Cardiac muscle cell (in vitro differentiated cells and primary cell): ENCODE measurements at places on chromosomes 2 and 18. TPM values are rescaled to one million over a fixed set of nuclear protein-coding genes. Genes with fewer than 3 reads are reported as not detected.

- peak; percentile 88 for DNase-seq
Measured at GRCh38 chr18:48410095-48410920, 1.1 kb upstream of the ZBTB7C start.

DNA sequence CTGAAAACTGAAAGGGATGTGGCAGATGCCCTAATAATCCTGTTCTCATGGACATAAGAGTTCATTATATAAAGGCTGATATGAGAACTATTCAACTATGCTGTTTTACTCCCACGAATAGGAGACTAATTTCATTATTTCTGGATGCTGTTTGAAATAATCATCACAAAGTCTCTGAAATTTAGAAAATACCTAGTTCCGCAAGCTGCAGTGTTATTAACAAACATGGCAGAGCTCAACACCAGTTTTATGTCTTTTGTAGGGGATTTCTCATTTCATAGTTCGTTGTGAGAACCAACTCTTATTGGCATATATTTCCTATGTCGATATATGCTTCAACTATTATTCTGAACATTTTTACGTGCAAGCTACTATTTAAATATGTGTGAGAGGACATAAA lies 200.3 kb upstream of the SLC8A1 start:
- no peak for DNase-seq

DNA sequence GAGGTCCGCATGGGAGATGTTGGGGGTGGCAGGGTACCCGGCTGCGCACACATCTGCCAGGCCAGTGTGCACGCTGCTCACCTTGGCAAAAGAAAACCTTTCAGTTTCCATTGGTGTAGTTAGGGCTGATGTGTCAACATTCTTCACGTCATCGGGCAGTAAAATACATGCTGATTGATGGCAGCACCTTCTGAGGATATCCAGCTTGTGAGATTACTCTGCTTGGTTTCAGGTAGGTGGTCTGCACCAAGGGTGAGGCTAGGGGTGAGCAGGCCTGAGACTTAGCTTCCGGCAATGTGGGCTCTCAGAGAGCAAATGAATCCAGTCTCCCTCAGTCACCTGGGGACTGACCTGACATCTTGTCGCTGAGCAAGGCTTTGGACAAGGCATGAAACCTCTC lies 19.3 kb upstream of the ACKR3 start:
- no peak for DNase-seq

- no peak for DNase-seq
Measured at GRCh38 chr2:22748909-22749308, 636.1 kb upstream of the KLHL29 start.

UGT1A10 gene
- polyA plus RNA-seq: not detected in 2 replicates

GRCh38 chr2:62112179-62112578 lies 83.7 kb upstream of the B3GNT2 start:
- DNase-seq: no peak

PMS1 gene
- polyA plus RNA-seq: 23.6 and 42.0 TPM in 2 replicates

MROH2A gene
- polyA plus RNA-seq: 0.69 TPM in 1 of 2 replicates, not detected in the other

DNA sequence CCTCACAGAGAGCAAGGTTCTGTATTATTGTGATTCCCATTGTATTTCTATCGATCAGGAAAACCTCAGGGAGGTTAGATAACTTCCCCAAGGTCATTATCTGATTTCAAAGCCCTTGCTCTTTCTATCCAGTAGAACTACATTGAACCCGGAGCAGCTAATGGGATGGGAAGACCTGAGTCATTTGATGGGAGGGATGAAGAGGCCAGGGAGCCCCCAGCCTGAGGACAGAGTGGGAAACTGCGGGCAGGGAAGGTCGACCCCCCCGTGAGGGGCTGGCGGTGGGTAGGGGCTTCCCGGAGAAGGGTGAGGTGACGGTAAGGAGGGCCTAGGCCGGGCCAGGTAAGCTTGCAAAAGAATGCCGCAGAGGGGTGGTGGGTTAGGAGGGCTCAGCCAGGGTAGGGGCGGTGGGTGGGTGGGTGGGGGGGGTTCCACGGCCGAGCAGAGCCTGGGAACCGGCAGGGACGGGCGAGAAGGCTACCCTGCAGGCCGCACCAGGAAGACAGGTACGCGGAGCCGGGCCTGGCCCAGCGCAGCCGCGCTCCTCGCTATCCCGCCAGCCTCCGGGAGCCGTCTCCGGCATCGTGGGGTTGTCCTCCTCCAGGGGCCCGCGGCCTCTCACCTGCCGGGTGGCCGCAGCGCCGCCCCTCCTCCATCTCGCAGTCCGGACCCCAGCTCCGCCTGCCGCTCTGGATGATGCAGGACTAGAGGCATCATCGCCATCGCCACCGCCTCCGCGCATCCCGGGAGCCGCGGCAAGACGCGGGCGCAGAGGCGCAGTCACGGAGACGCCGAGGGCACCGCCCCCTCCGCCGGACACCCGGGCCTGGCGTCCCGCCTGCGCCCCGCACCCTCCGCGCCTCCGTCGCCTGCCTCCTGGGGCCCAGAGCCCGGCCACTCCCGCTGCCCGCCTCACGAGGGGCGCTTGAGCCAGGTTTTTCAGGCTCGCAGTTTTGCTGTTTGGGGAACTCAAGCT lies at the start of gene GPR75:
GPR75 (minus strand) TSS at position 762 of the 976 bp plus-strand sequence. CDS start 5,211 bp downstream, outside the sequence.
- DNase-seq: peak; percentile 38

IMPACT gene
- polyA plus RNA-seq: 27.6 and 33.5 TPM in 2 replicates

DSC3 gene
- polyA plus RNA-seq: 0.81 and 1.5 TPM in 2 replicates

DNA sequence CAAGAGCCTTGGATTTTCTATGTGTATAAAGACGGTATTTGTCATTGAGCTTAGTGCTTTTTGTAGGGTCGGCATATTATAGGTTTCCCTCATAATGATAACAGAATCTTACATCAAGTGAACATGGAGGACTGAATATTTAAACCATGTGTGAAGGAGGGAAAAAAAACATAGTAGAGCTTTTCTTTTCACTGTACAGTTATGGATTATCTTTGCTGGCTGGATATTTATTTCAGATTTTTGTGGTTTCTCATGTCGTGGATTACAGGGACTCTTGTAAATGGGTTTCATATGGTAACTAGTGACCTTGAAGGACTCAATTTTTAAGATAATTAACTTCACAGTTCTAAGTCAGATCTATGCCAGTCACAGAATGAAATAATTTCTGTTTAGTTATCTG lies 330.2 kb upstream of the NRP2 start:
- DNase-seq: no peak

DNA sequence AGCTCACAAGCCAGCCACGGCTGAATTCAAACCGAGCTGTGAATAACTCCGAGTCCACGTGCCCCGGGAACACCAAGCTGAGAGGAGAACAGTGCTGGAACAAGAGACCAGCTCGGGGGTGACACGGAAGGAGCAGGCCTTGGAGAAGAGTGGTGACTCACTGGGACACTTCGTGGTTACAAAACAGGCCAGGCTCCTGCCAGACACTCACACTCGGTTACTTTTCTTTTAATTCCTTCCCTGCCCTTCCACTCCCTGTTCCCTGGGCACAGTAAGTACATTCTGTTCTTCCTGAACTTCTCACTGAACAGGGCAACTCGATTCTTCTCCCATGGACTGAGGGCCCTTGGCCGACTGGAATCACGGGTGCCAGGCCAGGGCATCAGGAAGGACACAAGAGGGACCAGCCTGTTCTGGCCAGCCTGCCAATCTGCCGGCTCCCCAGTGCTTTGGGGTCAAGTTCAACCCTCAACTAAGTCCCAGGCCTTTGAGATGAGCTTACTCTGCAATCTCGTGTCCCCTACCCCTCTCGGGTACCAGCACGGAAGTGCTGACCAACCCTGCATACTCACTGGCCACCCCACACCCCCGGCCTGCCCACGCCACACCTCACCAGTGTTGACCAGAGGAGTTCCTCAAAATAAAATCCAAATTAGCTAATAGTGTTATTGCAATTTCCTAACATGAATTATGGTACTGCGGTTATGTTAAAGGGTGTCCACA lies 87.5 kb downstream of the TFCP2L1 start:
- no peak for DNase-seq

PLCL1 gene
- polyA plus RNA-seq: 3.8 and 7.8 TPM in 2 replicates

RIT2 gene
- polyA plus RNA-seq: not detected in 2 replicates

RNF138 gene
- 31.7 and 53.3 TPM in 2 replicates for polyA plus RNA-seq

- DNase-seq: peak; percentile 18
Measured at GRCh38 chr2:71190656-71191569, 36.0 kb downstream of the PAIP2B start.

RUFY4 gene
- polyA plus RNA-seq: not detected in 2 replicates

GRCh38 chr2:190726255-190726654 lies 77.4 kb downstream of the NAB1 start:
- no peak for DNase-seq

ANKRD36C gene
- polyA plus RNA-seq: 35.6 and 49.1 TPM in 2 replicates

GRCh38 chr2:22600999-22601398 lies 784.0 kb upstream of the KLHL29 start:
- DNase-seq: no peak

TPO gene
- 0.46 and 0.96 TPM in 2 replicates for polyA plus RNA-seq

DNA sequence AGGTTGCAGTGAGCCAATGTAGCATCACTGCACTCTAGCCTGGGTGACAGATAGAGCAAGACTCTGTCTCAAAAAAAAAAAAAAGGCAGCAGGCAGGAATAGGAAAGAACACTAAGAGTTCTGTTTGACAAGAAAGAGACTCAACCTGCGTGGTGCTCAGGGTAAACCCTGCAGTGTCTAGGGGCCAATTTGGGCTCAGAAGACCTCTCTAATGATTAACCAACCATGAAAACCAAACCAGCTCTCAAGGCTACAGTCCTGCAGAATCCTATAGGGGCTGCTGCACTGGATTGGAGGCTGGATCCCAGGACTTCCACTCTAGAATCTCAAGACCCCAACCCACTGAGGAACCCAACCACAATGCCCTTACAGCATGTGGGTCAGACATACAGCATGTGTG lies 2.4 kb downstream of the TRABD2A start:
- DNase-seq: no peak

DNA sequence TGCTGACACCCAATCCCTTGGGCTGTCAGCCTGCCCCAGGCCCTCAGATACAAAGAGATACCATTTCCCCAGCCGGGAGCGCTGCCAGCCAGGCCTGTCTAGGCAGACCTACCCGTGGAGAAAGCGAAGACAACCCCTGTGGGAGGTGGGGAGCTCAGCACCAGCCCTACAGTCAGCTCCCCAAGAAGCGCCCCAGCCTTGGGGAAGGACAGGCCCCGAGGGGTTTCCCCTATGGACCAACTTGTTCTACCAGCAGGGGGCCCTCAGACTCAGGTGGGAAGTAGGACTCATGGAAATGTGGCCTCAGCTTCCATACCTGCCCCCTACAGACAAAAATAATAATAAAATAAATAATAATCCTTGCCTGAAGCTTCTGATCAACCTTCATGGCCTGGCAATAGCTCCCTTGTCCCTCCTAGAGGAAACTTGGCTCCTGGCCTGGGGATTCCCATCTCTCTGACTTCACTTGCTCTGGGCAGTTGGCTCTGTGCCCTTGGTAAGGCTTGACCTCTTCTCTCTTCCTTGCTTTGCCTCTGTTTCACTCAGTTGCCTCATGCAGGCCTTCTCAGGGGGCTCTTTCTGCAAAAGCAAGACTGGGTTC lies 7.0 kb downstream of the SLC35F6 start:
- no peak for DNase-seq

DNA sequence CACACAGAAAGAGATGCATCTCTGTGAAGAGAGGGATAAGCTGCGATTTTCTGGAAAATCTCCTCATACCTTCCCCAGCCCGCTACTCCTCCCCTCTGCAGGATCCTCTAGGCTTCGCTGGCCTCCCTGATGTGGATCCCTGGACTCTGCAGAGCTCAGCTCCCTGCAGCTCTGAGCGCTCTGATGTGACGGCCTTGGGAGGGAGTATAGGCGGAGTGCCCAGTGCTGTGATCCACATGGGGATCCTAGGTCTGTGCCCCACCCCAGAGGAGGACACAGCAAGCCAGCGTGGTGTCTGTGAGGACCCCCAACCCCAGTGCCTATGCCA lies 111.0 kb downstream of the GYPC start:
- DNase-seq: no peak

DNA sequence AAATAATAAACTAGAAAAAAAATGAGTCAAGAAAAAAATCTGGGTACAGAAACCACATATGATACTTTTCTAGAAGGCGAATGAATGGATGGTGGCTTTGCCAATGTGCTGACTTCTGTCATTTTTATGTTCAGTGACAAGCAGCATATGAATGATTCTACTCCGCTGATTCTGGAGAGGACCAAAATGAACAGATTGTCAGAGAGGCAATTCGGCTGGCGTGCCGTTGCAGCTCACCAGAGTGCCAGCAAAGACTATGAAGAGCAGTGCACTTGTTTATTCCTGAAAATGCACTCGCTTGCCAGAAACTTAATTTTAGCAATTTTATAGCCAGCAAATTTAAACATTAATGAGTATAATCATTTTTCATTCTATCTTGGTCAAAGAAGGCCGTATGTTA lies 105.9 kb upstream of the NYAP2 start:
- DNase-seq: no peak

TACR1 gene
- polyA plus RNA-seq: not detected in 2 replicates

GRCh38 chr2:144550084-144550483 lies 30.2 kb upstream of the ZEB2 start:
- DNase-seq: no peak

SKA1 gene
- polyA plus RNA-seq: 3.3 and 18.3 TPM in 2 replicates

GRCh38 chr2:55106148-55106547 lies 55.9 kb upstream of the RTN4 start:
- DNase-seq: peak; percentile 51
